ENCODE measurements at places on chromosomes 7 and 10.

DNA sequence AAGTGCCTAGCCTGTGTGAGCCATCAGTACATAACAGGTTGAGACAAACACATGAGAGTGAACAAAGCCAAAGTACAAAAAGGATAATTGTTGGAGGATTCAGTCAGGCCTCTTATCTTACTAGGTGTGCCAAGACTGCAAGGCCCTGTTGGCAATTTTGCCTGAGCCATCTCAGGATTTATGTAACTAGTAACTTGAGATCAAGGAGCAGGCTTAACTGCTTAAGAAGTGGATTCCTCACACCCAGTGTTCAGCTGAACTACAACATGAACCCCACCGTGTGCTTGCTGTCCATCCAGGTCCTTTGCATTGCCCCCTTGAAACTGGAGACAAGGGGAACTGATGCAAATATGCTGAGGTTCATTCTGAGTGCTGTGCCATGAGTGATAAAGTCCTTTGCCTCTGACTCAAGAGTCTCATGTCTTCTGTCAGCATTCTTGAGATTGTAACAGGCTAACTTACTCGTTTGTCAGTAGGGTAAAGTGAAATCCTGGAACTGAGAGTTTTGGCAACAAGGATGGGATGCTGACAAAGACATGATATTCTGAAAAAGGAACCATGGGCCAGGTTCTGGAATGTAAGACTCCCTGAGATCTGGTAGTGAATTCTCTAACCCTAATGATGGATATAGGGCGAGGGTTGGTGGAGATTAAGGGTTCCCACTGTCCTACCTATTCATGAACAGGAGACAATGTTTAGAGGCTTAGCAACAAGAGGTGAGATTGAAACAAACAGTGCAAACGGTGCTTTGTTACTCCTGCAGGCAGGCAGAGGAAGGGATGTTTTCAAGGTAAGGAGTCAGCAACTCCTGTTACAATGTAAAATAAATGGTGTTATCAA is 44.1 kb upstream of the GATAD1 start:
- no peak for DNase-seq

GRCh38 chr10:129784891-129785290 is 179.2 kb downstream of the EBF3 start:
- no peak for DNase-seq

- DNase-seq, result no peak
Measured at GRCh38 chr10:107741971-107742370, 577.5 kb upstream of the SORCS1 start.

GRCh38 chr7:20260223-20260622 is 43.0 kb upstream of the MACC1 start:
- DNase-seq, result no peak

GRCh38 chr7:5543361-5543760 is 119.7 kb upstream of the TNRC18 start:
- no peak for DNase-seq

GRCh38 chr10:90199093-90199492 is 497.7 kb downstream of the KIF20B start:
- no peak for DNase-seq

DNA sequence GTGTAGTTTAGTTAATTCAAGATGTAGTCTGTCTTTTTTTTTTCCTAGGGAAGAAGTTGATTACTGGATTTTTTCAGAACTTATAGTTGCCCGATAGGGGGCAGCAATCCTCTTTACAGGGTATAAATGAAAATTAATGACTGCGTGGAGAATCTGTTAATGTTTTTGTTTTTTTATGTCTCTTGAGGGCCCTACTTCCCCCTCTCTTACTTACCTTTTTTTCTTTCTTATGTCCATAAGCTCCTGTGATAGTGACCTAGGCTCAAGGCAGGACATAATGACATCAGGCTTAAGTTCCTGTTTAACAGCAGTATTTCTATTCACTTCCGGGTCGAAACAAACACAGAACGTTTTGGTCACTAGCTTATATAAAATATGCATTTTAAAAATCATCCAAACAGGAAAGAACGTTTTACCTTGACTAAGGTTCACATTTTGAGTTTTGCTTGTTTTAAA is 18.8 kb downstream of the CDC123 start:
- peak; percentile 74 for DNase-seq

DNA sequence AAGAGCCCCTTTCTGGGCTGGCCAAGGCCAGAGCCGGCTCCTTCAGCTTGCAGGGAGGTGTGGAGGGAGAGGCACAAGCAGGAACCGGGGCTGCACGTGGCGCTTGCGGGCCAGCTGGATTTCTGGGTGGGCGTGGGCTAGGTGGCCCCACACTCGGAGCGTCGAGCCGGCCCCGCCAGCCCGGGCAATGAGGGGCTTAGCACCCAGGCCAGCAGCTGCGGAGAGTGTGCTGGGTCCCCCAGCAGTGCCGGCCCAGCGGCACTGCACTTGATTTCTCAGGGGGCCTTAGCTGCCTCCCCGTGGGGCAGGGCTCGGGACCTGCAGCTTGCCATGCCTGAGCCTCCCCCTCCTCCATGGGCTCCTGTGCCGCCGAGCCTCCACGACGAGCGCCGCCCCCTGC is 48.1 kb downstream of the SH2D4B start:
- DNase-seq, result no peak

DNA sequence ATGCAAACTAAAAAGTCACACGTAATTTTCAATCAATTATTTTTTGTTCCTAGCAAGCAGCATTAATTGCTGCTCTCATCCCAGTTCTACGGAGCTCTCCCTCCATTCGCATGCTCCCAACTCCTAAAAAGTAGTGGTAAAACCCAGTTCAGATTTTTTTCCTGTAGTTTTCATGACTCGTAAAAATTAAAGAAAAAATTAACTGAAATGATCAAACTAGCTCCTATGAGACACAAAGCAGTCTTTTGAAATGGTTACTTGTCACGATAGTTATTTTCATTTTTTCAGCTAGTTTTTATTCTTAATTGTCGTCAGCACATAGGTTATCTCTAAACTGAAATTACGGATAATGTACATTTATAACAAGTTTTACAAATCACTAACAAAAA is 1.8 kb downstream of the HNRNPA2B1 start:
- DNase-seq, result no peak

DNA sequence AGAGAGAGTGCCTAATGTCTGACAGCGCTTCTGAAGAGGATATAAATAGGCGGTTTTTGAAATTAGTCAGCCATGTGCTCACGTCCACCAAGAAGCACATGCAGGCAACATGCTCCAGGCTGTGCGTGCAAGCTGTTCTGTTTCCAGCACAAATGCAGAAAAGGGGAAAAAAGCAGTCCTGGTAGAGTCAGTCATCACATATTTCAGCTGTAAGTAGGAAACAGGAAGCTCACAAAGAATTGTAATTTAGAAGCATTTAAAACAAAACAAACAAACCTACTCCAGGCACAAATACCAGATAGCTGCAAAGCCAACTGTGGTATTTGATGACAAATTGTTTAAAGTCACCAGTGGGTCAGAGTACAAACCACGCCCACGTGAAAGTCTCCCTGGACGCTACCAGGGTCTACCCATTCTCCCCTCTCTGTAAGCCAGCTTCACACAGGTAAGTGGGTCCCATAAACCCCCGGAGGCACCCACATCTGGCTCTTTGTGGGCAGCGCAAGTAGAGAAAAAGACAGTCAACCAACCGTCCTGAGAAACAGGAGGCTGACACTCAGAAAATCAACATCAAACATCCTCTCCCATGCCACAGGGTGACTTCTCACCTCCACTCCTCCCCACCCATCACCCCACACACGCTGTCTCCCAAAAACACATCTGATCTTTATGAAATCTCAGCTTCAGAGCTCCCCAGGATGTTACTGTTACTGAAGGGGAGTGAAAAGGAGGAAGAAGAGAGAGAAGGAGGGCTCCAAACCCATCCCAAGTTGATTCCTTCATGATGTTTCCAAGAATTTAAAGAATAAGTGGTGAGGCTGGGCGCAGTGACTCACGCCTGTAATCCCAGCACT is 186.4 kb downstream of the FAM107B start:
- DNase-seq, result no peak

DNA sequence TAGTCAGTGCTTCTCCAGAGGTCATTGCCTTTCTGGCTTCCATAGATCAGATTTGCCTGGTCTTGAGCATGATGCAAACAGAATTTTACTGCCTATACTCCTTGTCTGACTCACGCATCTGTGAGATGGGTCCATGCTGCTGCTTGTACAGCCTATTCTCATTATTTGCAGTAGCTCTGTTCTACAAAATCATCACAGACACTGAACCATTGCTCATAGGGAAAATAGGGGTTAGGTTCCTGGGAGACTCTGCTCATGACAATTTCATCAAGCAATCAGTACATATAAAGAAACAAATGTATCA is 7.4 kb upstream of the CREB3L2 start:
- no peak for DNase-seq

GRCh38 chr10:27526242-27526641 is 22.1 kb downstream of the RAB18 start:
- no peak for DNase-seq
